ENCODE measurements at places on chromosomes 11 and 22.
A peak's percentile ranks its signal among the peaks of the same experiment; 100 is the strongest.

DNA sequence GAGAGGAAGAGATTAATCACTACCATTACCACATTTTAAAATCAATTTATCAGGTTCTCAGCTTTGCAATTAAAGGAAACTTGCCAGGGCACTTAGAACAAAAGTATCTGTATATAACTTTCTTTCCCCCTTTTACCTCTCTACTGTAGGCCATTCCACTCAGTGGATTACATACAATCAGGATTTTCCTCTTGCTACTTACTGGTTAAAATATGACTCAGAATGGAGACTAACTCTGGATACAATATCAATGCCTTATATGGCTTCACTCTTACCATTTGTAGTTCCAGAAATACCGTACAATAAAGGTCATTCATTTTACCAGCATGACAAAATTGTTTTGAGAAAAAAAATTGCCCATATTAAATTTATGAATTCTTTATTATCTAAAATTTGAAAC lies 706.8 kb downstream of the KCNA4 start:
- DNase-seq = peak; percentile 87

GRCh38 chr11:34495724-34496377 lies 17.7 kb downstream of the ELF5 start:
- DNase-seq = no peak

- peak; percentile 89 for DNase-seq
Measured at GRCh38 chr11:503179-503981, 3.7 kb downstream of the RNH1 start.

- no peak for DNase-seq
Measured at GRCh38 chr11:116302756-116303155, 470.0 kb downstream of the BUD13 start.

GRCh38 chr11:95289378-95290101 lies 58.5 kb upstream of the SESN3 start:
- DNase-seq = no peak

GRCh38 chr11:40688369-40688768 lies 771.1 kb downstream of the LRRC4C start:
- DNase-seq = no peak

DNA sequence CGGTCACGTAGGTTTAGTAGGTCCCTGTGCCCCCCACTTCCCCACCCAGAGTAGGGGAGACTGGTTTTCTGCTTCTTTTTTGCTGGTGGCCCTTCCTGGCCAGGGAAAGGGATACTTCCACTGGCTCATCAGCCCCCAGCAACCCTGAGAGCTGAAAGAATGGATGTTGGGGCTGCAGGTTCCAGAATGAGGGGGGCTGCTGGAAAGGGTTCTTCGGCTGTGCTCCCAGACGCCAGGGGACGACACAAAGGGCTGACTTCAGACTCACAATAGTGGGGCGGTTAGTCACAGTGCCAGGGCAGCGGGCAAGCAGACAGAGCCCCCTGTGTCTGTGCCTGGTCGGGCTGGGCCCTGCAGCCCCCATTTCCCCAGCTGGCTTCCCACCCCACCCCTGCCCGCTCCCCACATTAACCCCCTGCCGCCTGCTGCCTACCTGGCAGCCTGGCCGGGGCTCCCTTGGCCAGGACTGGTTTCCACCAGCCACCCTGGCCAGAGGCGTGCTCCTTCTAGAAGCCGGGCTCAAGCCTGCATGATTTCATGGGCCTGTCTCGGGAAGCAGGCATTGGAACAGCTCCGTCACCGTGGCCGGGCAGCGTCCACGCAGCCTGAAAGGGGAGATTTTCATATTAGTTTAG lies 79.1 kb upstream of the WNT7B start:
- no peak for DNase-seq

DNA sequence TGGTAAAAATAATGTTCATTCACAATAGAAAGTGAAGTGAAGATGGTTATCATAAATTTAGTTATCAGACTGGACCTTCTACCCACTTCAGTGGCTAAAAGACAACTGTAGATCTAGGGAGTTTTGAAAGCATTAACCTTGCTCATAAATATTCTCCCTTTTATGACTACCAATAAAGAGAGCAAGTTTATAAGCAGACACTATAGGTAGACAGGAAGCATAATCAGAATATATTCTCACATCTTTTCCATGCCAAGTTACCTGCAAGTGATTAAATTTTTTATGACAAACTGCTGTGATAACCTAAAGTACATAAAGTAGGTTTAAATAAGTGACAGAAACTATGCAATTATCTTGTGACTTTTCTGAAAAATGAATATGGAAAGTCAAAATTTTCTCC lies 62.5 kb downstream of the LUZP2 start:
- no peak for DNase-seq

GRCh38 chr11:124798991-124799347 lies 1.2 kb downstream of the MSANTD2 start:
- DNase-seq = peak; percentile 30
